Lung (tissue), 17 donors: ENCODE measurements at places on chromosomes 5 and 9. TPM values are rescaled to one million over a fixed set of nuclear protein-coding genes. Genes with fewer than 3 reads are reported as not detected.

Gene TAF11L12
- not detected for total RNA-seq

Gene SPATA31C1
- total RNA-seq = not detected

Gene DMRT3
- total RNA-seq = not detected

Gene DPH7
- 36.5 TPM for total RNA-seq

Gene FCN2
- not detected for total RNA-seq

Gene UBE2QL1
- 0.09 TPM for total RNA-seq

Gene TEK
- 29.3 TPM for total RNA-seq

Gene SLC46A2
- 15.6 TPM for total RNA-seq

Gene SPINK7
- total RNA-seq = not detected

Gene CLIC3
- 72.0 TPM for total RNA-seq

DNA sequence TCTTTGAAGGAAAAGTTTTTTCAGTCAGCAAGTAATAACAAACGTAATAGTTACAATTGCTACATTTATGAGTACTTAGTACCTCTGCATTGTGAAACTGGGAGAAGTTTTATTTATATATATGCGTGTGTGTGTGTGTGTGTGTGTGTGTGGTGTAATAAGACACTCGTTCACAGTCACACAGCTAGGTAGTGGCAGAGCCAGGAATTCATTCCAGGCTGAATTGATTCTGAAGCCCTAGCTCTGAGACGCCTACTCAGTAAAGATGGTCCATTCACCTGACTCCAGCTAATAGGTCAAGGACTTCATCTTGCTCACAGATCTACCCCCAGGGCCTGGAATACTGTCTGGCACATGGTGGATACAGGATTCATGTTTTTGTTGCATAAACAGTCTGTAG lies 13.6 kb upstream of the CAST start:
- H3K4me3 ChIP-seq = no peak overlapping the region
- no peak overlapping the region for H3K27ac ChIP-seq
- H3K27me3 ChIP-seq = no peaks in the 10 kb centered on the region

DNA sequence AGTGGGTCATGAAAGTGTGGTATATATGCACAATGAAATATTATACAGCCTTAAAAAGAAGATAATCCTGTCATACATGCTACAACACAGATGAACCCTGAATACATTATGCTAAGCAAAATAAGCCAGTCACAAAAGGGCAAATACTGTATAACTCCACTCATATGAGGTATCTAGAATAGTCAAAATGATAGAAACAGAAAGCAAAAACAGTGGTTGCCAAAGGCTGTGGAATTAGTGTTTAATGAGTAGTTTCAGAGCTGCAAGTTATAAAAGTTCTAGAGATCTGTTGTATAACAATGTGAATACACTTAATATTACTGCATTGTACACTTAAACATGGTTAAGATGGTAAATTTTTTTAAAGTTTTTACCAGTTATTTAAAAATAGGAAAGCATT lies 135.0 kb downstream of the OXCT1 start:
- peaks cover 4% of the 10 kb centered on the region for H3K36me3 ChIP-seq
- H3K27me3 ChIP-seq = no peaks in the 10 kb centered on the region
- no peak overlapping the region for H3K27ac ChIP-seq
- DNase-seq = no peak
- H3K4me1 ChIP-seq = no peaks in the 10 kb centered on the region

GRCh38 chr9:21904371-21904770 lies 89.8 kb downstream of the CDKN2A start:
- H3K27me3 ChIP-seq = no peaks in the 10 kb centered on the region
- H3K4me1 ChIP-seq = no peaks in the 10 kb centered on the region
- H3K36me3 ChIP-seq = no peaks in the 10 kb centered on the region
- H3K27ac ChIP-seq = no peak overlapping the region

DNA sequence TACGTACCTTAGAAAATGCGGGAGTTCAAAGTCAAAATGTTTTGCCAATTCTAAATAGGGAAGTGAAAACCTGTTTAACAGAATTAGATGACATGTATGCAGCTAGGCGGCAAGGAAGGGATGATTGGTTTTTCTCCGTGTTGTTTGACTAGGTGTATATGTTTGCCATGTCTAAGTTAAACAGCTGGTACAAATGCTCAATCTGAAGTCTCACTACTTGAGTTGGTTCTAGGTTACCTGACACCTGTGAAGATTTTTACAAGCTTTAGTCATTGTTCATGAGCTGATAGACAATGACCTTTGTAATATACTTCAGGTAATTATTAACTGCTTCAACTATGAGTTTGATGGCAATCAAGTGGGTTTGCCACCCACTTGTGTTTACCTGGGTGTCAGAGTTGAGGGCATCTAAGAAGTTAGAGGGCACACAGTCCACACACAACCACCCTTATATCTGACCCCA lies 74.3 kb downstream of the SLC44A1 start:
- H3K36me3 ChIP-seq = peaks cover 4% of the 10 kb centered on the region
- no peak for DNase-seq
- no peak overlapping the region for H3K4me3 ChIP-seq
- no peaks in the 10 kb centered on the region for H3K27me3 ChIP-seq
- no peak overlapping the region for H3K27ac ChIP-seq

- no peak overlapping the region for H3K27ac ChIP-seq
- no peak for DNase-seq
These were observed 42.6 kb downstream of the HACD4 start for GRCh38 chr9:20988671-20989315.

DNA sequence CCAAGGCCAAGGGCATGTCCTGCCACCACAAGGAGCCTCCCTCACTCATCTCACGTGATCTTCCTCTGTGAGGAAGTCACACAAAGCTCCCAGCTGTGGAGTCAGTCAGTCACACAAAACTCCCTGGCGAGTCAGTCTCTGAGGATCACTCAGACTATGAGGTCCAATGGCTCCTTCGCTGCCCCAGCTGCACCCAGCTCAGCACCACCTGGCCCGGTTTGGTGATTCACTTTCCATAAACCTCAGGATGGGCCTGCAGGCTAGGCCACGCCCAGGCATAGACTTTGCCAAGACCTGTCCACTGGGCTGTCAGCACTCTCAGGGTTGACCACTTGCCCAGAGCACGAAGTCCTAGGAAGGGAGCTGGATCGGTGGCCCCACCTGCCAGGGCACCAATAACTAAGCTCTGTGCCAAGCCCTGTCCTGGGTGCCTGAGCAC lies 233.8 kb downstream of the HSPA4 start:
- no peak overlapping the region for H3K4me3 ChIP-seq
- no peak overlapping the region for H3K27ac ChIP-seq
- H3K4me1 ChIP-seq = no peaks in the 10 kb centered on the region
- H3K27me3 ChIP-seq = no peaks in the 10 kb centered on the region

GRCh38 chr5:126066836-126067235 lies 356.4 kb upstream of the GRAMD2B start:
- H3K36me3 ChIP-seq = no peaks in the 10 kb centered on the region
- peak; percentile 13 for DNase-seq
- peaks cover 4% of the 10 kb centered on the region for H3K4me1 ChIP-seq
- no peaks in the 10 kb centered on the region for H3K27me3 ChIP-seq
- H3K27ac ChIP-seq = no peak overlapping the region

DNA sequence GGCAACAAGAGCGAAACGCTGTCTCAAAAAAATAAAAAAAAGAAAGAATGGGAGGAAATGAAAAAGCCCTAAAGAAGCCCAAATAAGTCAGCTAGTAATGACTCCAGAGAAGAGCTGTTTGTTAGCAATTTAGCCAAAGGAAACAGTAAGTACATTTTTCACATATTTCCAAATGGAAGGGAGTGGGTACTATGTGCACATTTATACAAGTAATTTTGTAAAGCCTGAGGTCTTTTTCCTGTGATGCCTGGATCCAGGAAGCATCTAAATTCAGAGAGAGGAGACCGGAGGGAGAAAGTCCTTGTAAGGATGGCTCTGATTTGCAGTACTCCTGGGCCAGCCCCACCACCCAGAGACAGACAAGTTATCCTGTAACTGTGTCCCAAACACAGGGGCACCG lies 14.7 kb downstream of the FBP1 start:
- H3K36me3 ChIP-seq = peaks cover 5% of the 10 kb centered on the region
- H3K4me3 ChIP-seq = no peak overlapping the region
- no peaks in the 10 kb centered on the region for H3K27me3 ChIP-seq
- DNase-seq = no peak

- H3K4me1 ChIP-seq = no peaks in the 10 kb centered on the region
- no peak overlapping the region for H3K27ac ChIP-seq
- H3K4me3 ChIP-seq = no peak overlapping the region
- H3K27me3 ChIP-seq = no peaks in the 10 kb centered on the region
These were observed 32.7 kb upstream of the ISCA1 start for GRCh38 chr9:86315078-86315477.

GRCh38 chr9:30796764-30797163 lies 1587.7 kb upstream of the ACO1 start:
- no peak overlapping the region for H3K4me3 ChIP-seq
- peak; percentile 1 for DNase-seq
- no peaks in the 10 kb centered on the region for H3K36me3 ChIP-seq
- H3K27me3 ChIP-seq = no peaks in the 10 kb centered on the region

- no peaks in the 10 kb centered on the region for H3K27me3 ChIP-seq
- no peaks in the 10 kb centered on the region for H3K36me3 ChIP-seq
- no peak overlapping the region for H3K27ac ChIP-seq
- DNase-seq = no peak
- H3K4me3 ChIP-seq = no peak overlapping the region
These were observed 614.7 kb downstream of the CSNK1G3 start for GRCh38 chr5:124126504-124127217.

- H3K4me3 ChIP-seq = no peak overlapping the region
- peaks cover 5% of the 10 kb centered on the region for H3K4me1 ChIP-seq
- DNase-seq = no peak
- no peaks in the 10 kb centered on the region for H3K36me3 ChIP-seq
These were observed 103.3 kb upstream of the PITX1 start for GRCh38 chr5:135137146-135137915.

DNA sequence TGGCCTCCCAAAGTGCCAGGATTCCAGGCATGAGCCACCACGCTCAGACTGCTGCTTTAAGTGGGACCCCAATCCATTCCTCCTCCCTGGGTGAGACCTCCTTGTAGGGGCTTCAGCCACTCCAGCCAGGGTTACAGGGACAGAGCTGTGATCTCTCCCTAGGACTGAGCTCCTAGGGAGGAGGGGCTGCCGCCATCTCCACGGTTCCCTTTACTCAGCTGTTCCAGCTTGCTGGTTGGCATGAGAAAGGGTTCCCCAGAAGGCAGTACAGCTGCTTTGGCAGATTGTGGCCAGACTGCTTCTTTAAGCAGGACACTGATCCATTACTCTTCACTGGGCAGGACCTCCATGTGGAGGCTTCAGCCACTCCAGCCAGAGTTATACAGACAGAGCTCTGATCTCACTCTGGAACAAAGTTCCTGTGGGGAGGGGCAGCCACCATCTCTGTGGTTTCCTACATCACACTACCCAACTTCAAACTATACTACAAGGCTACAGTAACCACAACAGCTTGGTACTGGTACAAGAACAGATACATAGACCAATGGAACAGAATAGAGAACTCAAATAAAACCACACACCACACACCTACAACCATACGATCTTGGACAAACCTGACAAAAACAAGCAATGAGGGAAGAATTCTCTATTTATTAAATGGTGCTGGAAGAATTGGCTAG lies 7.2 kb downstream of the INSL6 start:
- no peak overlapping the region for H3K4me3 ChIP-seq
- no peak for DNase-seq
- no peaks in the 10 kb centered on the region for H3K4me1 ChIP-seq
- H3K27ac ChIP-seq = no peak overlapping the region
- no peaks in the 10 kb centered on the region for H3K36me3 ChIP-seq

DNA sequence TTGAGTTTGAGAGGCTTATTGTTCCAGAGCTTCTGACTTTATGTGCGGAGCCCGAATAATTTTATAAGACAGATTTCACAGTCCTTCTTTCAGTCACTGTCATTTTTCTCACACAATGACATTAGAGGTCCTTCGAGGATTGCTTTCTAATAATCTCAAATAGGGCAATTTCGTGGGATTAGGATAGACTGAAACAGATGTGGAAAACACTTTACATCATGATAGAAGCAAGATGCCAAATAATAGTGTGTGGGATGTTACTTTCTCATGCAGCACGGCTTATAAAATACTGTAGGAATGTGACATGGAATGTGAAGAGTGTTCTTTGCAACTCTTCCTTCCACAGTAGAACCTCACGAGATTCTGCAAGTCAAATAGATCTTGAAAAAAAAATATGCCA lies 451.3 kb downstream of the SEMA5A start:
- H3K4me1 ChIP-seq = no peaks in the 10 kb centered on the region
- DNase-seq = no peak
- H3K4me3 ChIP-seq = no peak overlapping the region
- H3K27ac ChIP-seq = no peak overlapping the region
- H3K27me3 ChIP-seq = no peaks in the 10 kb centered on the region
